ENCODE measurements at places on chromosomes 5 and 9.

DNA sequence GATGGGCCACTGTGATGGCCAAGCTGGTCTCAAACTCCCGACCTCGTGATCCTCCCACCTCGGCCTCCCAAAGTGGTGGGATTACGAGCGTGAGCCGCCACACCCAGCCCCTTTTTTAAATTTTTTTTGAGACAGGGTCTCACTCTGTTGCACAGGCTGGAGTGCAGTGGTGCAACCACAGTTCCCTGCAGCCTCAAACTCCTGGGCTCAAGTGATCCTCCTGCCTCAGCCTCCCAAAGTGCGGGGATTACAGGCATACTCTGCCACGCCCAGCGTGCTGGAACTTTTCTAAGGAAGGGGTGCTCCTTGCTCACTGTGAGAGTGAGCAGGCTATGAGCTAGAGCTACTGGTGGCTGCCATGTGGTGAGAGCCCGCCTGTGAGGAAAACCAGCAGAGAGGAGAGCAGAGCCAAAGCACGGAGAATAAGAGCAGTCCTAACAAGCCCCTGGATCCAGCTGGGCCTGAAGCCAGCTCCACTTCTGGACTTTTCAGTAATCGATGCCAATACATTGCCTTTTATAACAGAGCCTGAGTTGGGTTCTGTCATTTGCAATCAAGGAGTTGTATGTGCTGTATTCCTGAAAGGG is 75.5 kb upstream of the UNC5A start:
- DNase-seq: no peak

DNA sequence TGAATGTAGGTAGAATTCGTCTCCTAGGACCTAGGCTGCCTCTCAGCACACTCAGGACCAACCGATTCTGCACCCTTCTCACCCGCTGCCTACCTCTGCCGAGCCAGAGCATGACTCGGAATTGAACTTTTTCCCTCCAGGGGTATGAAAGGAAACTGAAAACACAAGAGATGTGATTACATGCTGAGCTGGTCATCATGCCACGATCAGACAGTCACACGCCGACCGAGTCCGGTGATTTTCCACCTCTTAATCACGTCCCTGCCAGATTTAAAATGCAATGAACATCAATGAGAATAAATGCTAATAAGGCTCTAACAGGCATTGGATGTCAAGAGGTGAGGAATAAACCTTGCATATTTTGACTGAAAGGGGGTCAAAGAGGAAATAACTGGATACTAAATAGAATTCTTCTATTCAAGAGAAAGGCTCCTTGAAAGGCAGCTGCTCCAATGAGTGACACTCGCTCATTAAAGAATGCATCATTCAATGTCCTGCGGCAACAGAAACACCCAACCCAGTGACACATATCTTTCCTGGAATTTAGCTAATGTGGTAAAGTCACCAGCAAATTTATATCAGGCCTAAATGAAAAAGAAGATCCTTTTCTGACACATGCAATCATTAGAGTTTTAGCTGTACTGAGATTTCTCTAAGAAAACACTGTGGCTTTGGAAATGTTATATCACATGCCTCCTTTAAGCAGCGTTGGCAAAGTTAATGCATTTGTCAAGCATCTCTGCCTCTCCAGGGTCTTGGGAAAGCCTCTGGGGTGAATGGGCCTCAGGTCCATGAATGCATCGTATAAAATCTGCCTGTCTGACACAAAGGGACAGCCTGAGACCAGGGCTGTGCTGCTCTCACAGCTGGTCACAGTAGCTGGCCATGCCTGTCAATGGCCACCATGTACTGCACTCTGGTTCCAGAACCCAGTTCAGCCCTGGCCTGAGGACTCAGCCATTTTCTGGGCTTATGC is 128.7 kb downstream of the SPOCK1 start:
- no peak for DNase-seq

DNA sequence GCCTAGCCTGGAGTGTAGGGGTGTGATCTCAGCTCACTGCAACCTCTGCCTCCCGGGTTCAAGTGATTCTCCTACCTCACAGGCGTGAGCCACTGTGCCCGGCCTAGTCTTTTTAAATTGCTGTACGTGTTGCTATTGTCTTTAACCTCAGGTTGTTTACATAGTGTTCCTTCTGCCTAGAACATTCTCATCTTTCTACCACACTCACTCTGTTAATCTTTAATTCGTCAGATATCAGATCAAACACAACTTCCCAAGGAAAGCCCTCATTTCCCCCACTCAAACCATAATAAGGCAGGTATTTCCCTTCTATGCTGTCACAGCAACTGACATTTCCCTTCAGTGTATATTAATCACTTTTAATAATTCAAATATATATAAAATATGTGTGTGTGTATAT is 1310.0 kb upstream of the C9orf72 start:
- no peak for DNase-seq

DNA sequence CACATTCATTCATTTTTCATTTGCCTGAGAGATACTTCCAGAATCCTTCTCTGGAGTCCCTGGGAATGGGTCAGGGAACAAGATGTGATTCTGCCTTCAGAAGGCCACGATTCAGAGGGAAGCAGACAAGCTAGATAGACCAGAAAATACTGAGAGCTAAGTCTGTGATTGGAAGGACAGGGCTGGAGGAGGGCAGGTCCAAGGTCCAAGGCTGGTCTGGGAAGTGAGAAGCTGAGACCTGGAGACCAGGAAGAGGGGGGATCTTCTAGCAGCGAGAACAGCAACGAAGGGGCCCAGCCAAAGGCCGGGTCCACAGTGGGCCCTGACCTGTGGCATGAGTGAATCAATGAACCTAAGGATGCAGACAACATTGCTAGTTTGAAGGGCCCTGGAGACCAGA is 4.1 kb upstream of the IER5L start:
- no peak for DNase-seq

GRCh38 chr5:52469420-52469819 is 318.3 kb upstream of the ITGA1 start:
- no peak for DNase-seq

- no peak for DNase-seq
Measured at GRCh38 chr5:139335811-139336210, 5.8 kb upstream of the PAIP2 start.

DNA sequence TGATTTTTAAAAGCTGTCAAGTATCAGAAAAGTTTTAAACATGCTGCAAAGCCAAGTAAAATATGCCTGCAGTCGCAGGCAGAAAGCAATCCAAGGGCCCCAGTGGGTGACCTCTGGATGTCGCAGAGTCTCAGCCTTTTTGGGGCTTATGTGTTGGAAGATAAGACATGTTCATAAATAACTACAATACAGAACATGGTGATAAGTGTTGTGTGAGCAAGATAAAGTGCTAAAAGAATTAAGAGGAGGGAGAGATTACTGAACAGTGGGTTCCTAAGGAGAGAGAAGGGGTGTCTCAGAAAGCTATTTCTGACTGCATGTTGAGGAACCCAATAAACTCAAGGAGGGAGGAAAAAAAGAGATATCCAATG is 78.9 kb upstream of the ADRB2 start:
- DNase-seq: no peak

DNA sequence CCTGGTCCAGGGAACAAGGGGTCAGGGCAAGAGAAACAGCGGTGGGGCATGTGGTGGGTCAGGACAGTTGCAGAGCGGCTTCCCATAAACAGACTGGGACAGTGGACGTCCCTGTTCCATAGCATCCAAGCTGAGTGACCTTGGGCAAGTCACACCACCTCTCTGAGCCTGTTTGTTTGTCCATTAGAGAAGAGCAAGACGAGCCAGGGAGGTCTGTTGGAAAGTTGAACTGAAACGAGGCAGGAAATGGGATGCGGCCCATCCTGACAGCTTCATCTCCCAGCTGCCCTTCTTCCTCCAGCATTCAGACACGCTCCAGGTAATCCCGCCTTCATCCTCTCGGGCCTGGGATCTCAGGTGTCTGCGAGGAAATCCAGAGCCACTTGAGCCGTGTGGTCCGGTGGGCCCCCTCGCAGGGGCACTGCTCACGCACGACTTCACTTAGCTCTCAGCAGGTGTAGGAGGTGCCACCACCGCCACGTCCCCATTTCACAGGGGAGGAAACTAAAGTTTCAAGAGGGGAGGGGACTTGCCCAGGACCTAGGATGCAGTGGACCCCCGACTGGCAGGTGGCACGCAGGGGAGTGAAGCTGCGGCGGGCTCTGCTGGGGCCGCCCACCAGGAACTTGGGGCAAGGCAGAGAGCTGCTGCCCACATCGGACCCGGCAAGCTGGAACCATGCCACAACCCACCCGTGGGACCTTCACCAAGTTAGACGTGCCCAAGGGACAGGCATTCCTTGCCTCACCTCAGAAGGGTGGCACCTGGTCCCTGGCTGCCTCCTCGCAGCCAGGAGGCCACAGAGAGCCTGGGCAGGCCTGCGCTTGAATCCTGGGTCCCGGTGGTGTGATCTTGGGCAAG is 13.0 kb downstream of the PTGES2 start:
- DNase-seq: no peak

GRCh38 chr9:124593200-124593599 is 86.0 kb upstream of the NR5A1 start:
- DNase-seq: no peak
